Activated CD8-positive, alpha-beta memory T cell treated with anti-CD3 and anti-CD28 coated beads, Interleukin-2, amount 10 ng/mL, durations not matched to agents 7 days and 5 days (primary cell): ENCODE measurements at places on chromosomes 16 and 17. TPM values are rescaled to one million over a fixed set of nuclear protein-coding genes. Genes with fewer than 3 reads are reported as not detected.

DNA sequence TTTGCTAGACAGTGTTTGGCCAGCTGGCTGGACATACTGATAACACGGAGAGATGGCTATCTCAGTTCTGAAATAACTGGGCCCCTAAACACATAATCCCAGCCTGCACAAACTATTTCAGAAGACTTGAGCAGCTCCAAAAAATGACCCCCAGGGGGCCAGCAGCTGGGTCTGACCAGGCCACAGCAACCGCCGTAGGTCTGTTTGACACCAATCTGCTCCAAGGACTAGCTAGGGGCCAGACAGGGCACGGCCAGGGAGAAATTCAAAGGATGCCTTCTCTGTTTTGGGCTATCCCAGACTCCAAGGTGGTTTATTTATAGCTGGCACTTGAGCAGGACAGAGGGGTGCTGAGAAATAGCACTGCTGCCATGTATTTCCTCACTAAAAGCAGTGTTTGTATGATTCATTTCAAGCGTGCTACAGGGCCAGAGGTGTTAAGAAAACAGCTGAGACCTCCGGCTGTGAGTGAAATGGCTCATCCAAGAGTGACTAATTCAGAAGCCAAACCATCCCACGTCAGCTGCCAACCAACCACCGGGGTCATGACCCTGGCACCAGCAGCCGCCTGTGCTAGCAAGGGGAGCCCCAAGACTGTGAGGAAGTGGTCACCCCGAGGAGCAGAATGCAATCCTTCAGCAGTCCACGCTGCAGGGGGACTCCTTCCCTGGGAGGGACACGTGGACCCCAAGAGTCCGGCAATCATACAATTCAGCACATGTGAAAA, 5.7 kb downstream of the GGA2 start:
- peak; percentile 97 for DNase-seq

GRCh38 chr17:78401246-78401645, 22.8 kb downstream of the PGS1 start:
- DNase-seq, result no peak

FBXL16 gene
- 7.5 TPM for total RNA-seq

GRCh38 chr17:40022497-40022896, 7.3 kb downstream of the CSF3 start:
- DNase-seq, result no peak

GRCh38 chr17:51848451-51848850, 310.1 kb downstream of the CA10 start:
- no peak for DNase-seq

DNA sequence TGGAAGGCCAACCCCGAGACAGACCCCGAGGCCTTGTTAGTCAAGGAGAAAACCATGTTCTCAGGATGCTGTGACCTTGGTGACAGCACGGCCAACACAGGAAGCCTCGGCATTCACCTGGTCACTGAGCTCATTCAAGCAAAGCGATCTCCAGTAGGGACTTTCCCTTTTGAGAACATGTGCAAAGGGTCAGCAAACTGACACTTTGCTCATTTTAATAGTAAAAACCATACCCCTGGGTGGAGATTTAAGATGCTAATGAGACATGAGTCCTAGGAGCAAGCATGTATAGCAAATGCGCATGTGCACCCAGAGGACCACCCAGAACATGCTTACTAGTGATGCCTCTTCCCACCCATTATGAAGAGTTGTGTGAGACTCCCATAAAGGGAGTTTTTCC, 5.7 kb upstream of the SULT1A2 start:
- no peak for DNase-seq

TMEM114 gene
- not detected for total RNA-seq

GRCh38 chr17:20127360-20128035, 118.3 kb downstream of the SPECC1 start:
- DNase-seq, result no peak

DNA sequence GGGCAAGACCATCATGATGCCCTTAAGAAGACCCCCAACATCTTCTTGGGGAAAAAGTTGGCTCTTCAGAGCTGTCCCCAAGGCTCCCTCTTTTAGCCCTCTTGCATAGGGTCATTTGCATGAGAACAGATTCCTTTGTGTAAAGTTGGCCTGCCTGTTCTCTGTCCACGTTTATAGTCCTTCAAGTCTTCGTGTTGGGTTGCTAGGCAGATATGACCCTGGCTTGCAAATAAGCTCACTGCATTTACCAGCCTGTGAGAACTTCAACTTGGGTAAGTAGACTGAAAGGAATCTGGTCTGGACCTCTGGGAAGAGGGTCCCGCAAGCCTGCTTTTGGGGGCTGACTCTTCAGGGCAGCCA, 2.9 kb downstream of the ARSG start:
- no peak for DNase-seq

GPR179 gene
- total RNA-seq, result 0.02 TPM

DNA sequence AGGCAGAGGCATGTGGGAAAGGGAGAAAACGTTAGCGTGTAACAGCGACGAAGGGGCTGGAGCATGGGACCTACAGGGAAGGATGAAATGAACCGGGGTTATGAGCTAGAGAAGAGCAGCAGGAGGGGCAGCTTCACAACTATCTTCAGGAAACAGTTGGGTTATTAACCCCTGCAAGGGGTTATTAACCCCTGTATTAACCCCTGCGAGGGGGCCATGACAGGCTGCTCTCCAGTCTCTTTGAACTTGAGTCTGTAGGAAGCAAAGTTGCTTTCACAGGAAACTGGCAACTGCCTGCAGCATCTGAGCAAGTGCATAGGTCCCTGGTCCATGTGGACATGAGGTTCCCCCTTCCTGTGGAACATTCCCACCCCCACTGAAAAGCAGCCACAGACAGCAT, 119.2 kb upstream of the CRHR1 start:
- DNase-seq, result no peak

CACNG3 gene
- not detected for total RNA-seq

CLEC10A gene
- total RNA-seq, result not detected

DNA sequence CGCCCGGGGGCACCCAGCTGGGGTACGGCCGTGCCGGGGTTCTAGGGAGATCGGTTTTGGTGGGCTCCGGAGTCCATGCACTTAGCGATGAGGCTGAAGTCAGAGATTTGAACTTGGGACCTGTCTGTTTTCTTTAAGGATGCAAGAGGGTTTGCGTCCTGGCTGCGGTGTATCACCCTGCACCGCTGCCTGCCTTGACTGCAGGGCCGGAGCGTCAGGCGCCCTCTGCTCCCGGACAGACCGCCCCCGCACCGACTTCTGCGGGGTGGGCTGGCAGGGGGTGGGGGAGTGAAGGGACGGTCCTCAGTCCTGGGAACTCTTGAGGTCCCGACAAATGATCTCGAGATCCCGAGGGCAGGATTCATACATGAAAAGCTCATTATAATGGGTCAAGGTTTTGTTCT, 701 bp downstream of the PDP2 start:
- DNase-seq, result peak; percentile 59

DNA sequence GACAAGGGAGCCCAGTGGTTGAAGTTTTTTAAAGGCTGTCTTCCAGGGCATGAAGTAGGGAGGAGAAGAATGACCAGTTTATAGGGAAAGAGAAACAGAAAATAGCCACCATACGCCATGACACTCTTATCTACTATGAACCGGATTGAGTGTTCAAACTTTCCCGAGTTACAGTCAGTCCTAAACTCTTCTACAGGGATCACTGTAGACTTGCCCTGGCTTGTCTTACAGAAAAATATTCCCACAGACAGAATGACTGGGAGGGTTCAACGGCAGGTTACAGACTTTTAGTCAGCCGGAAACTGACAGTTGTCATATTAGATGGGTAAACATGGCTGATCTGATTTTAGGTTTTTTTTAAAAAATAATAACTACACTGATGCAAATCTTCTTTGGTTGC, 662.5 kb upstream of the SOX9 start:
- no peak for DNase-seq

CIAO2B gene
- 131 TPM for total RNA-seq

TMEM238L gene
- total RNA-seq, result not detected

DNA sequence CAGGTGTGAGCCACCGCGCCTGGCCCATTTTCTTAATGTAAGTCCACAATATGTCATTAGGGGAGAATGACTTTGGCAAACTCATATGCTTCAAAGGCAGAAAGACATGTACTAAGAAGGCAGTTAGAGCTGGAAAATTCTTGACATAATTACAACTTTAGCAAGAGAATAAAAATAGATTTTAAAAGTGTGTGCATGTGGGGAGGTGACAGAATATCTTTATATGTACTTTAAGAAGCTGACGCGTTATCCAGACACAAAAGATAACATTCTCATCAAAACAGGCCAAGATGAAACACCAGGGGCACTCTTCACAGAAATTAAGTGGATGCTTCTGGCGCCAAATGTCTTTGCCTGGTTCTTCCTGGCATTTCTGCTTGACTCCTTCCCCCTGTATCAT, 28.2 kb downstream of the GJC1 start:
- no peak for DNase-seq

- DNase-seq, result peak; percentile 93
Measured at GRCh38 chr17:41786227-41787020, at the start of gene JUP. Gene JUP (minus strand): TSS chr17:41786711. CDS start chr17:41771854, 14,857 bp downstream.

GRCh38 chr16:85246473-85246872, 134.2 kb upstream of the CIBAR2 start:
- no peak for DNase-seq

- DNase-seq, result no peak
Measured at GRCh38 chr17:17150448-17150800, 55.7 kb downstream of the PLD6 start.

SLC22A31 gene
- total RNA-seq, result not detected

GRCh38 chr17:47803201-47803600, 18.4 kb downstream of the OSBPL7 start:
- no peak for DNase-seq

DNA sequence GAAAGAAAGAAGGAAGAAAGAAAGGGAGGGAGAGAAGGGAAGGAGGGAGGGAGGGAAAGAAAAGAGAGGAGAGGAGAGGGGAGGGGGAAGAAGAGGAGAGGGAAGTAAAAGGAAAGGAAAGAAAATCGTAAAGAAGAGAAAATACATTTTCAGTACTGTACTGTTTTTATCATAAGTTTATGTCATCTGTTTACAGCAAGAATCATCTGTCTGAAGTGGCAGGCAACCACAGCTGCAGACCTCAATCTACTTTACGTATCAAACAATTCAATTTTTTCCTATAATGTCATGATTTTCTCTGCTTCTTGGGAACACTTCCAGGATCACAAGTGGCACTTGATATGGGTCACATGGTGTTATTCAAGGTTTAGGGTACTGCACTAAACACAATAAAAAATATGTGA, 58.3 kb downstream of the USP32 start:
- no peak for DNase-seq

- DNase-seq, result no peak
Measured at GRCh38 chr16:53566552-53567245, 63.7 kb upstream of the AKTIP start.

DNA sequence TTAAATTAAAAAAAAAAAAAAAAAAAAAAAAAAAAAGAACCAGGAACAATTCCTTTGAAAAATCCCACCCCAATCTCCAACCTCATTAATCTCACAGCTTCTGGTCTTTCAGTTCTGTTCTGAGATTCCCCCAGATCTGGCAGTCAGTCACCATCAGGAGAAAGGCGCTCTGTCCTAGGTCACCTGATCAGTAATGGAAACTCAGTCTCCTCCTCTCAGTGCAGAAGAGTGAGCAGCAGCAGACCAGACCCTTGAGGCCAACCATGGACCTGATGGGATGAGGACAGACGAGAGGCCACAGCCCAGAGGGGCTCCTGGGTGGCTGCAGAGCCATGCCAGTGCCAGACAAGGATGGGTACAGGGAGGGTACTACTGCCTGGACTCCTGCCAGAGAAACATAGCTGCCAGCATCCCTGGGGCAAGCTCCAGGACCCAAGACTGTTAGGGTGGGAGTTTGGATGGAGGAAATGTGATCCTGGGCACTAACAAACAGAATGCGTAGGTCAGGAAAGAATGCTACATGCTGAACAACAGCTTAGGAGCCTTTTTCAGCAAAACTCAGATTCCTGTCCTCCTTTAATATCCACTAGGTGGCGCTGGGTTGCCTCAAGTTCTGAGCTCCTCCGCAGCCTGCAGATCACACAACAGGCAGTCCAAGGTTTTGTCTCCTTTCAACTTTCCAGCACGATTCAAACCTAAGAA, 28.7 kb downstream of the MPG start:
- DNase-seq, result peak; percentile 68

DNA sequence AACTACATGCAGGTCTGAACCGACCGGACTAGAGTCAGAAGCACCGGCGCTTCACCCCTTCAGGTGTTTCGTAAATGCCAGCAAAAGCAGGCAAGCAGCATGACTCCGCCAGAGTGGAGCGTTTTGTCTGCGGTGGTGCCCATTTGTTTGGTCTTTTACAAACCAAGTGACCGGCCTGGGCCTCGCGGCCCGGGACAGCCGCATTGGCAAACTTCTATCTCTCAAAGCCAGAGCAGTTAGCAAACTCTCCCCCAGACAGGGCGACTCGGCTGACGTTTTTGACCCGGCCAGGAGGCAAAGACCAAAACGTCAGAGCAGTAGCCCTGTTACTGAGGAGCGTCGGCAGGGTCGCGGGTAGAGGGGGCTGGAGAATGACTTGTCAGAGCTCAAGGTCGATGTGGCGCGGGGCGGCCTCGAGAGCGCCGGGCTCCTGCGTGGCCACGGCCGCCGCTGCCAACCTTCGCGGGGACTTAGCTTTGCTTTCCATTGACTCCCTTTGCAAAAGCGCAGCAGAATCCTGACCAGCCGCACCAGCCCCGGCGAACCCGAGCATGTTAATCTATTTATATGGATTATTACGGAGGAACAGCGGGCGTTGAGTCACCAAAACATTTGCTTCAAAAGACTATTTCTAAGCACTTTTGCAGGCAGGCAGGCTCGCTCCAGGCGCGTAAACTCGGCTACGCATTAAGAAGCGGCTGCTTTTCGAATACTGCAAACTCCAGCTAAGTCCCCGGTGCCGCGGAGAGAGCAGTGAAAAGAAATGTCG, 763 bp upstream of the SOX9 start:
- no peak for DNase-seq

- no peak for DNase-seq
Measured at GRCh38 chr17:67116045-67116575, 71.8 kb downstream of the CACNG1 start.

DNA sequence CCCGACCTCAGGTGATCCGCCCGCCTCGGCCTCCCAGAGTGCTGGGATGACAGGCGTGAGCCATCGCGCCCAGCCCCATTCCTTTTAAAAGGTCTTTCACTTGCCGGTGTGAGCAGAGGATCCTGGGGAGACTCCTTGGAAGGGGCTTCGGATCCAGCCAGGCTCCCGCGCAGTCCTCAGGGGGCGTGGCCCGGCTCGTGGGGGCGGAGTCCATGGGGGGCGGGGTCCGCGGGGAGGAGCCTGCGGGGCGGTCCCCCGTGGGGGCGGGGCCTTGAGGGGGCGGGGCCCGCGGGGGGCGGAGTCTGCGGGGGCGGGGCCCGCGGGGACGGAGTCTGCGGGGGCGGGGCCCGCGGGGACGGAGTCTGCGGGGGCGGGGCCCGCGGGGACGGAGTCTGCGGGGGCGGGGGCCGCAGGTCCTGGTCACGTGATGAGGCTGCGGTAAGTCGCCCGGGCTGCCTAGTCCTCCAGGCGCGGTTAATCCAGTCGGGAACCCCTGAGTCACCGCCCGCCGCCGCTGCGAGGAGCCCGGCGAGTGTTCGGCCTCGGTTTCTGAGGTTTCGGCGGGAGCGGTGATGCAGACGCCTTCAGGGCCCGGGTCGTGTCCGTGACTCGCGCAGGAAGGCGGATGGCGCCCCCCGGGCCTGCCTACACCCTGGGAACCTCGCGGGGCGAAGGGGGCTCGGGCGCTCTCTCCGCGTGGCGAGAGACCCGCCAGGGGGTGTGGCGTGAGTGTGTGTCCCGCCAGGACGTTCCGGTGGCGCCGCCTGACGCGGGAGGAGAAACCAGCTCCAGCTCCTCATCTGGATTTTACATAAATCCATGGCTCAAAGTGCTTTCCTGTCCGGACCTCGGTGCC, 23.6 kb upstream of the ABR start:
- DNase-seq, result peak; percentile 68

NOXO1 gene
- total RNA-seq, result 0.26 TPM

GRCh38 chr16:64534180-64534780, 587.6 kb downstream of the CDH11 start:
- no peak for DNase-seq

GRCh38 chr16:75288596-75289120, 37.2 kb upstream of the BCAR1 start:
- peak; percentile 85 for DNase-seq
